GM13977 (cell line): ENCODE measurements at places on chromosomes 11 and 22.

GRCh38 chr11:117314840-117315239, 1.2 kb downstream of the BACE1 start:
- no peak for DNase-seq

GRCh38 chr11:20894296-20894695, 224.9 kb downstream of the NELL1 start:
- DNase-seq: no peak

DNA sequence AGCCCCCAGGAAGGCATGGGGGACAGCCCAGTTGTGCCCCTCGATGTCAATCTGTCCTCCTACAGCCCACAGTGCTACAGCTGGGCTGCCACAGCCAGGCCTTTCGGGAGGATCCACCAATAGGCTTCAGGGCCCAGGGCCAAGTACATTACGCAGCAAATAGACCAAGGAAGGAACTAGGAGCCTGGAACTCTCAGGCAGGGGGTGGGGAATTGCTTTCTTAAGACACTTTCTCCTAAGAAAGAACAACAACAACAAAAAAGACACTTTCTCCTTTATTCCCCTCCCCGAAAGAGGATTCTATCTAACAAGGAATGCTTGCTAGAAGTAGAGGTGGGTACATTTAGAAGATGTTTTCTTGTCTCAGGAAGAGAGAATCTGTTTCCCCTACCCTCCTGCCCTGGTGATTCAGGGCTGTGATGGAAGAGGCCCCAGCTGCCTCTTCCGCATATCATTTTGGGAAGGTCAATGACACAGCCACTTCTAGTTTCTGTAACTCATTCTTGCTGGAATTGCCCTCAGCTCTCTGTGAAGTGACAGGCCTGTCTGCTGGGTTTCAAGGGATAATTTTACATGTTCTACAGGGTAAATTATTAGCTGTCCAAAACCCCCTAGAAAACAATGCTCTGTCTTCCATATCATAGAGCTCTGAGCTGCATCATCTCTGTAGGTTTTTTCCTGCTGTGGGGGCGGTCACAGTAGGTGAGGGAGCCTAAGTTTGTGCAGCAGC, 6.0 kb upstream of the MALAT1 start:
- DNase-seq: peak; percentile 38

GRCh38 chr11:122168218-122168617, 52.2 kb upstream of the BLID start:
- no peak for DNase-seq

DNA sequence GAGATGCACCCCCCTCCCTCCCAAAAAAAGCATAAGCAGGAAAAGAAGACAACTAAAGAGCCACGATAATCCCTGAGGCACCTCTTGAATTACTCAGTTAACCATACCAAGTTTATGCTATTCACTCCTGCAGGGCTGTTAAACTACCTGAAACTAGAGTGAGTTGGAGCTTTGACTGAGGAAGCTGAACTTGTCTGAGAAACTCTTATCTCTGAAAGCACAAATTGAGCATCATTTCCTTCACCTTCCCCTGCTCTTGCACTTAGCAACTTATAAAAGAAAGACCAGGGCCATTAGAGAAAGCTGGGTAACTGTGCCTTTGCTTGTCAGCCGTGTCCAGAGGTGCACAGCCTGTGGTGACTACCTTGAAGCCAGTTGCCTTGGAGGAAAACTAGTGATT, 745.6 kb downstream of the NELL1 start:
- DNase-seq: no peak

DNA sequence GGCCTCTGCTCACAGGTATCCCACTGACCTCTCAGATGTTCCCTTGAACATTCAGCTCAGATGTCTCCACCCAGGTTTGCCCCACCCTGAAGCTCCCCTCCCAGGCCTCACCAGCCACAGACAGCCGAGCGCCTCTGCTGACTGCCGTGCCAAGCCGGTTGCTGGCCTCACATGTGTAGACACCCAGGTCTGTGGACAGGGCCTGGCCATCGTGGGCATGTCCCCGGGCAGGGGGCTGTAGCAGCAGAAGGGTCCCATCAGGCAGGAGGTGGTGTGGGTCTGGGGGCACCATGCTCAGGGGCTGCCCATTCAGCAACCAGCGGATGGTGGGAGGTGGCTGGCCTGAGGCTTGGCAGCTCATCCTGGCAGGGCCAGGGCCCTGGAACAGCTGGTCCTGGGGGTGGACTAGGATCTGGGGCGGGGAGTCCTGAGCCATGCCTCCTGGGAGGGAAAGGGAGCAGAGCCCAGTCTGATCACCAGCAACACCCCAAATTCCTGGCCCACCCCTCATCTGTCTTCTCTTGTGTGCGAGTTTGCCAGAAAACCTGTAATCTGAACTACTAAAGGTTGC, 759 bp downstream of the ROBO4 start:
- DNase-seq: no peak

DNA sequence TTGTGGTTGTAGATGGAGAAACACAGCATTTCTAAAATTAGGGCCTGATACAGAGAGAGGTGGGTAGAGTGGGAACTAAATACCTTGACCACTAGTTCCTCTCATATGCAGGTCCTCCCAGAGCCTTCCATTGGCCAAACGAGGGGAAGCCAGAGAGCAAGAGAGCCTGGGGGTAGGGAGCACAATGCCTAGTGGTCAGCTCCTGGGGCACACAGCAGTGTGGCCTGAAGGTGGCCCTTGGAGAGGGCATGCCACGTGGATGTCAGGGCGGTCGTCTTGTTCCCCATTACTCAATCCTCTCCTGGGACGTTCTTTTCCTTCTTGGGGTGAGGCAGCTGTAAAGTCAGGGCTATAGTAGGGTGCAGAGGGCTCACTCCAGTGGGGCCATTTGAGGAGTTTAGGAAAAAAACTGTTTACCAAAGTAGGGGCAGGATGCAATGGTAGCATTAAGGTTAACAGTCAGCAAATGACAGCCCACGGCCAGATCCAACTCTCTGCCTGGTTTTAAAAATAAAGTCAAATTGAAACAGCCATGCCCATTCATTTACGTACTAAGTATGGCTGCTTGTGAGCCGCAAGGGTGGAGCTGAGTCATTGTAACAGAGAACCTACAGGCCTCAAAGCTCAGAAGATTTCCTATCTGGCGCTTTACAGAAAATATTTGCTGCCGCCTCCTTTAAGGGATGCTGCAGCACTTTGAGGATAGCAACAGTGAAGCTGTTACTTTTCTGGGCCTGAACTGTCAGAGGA, 7.6 kb downstream of the MYO18B start:
- DNase-seq: peak; percentile 81

- no peak for DNase-seq
These were observed 1.1 kb upstream of the CNGA4 start for GRCh38 chr11:6237761-6238302.

DNA sequence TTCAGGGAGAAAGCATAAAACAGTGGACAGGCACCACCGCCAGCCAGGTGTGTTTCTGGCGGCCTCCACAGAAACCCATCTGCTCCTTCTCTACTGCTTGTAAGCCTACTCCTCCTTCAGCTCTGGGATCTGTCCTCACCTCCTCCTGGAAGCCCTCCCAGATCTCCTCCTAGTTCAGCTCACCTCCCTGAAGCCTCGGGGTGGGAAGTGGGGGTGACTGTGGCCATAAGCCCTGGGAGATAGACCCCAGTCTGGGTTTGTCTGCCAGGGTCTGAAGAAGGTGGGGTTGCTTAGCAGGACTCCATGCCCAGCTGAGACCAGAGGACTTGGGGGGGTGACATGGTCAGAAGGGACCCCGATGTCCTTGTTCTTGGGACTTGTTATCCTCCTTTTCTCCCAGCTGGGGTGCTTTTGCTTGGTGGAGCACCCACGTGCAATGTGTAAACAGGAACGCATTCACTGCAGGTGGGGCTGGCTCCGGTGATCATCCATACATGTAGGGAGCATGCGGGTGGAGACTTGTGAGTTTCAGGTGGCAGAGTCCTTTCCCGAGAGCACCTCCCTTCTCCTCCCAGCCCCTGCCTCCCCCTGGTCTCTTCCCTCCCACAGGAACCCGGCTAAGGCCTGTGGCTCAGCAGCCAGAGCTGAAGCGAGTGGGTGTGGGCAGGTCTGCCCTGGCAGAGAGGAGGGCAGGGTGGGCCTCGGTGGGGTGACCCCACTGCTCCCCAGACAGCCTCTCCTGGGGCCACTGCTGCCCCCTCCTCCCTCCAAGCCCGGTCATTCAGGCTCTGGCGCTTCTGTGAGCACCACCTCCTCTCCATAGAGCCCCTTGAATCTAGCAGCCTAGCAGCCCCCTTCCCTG, 25.9 kb downstream of the MRGPRG start:
- DNase-seq: no peak

GRCh38 chr22:27820896-27821866, 19.6 kb upstream of the MN1 start:
- no peak for DNase-seq
